ENCODE measurements at places on chromosomes 13 and 19.

DNA sequence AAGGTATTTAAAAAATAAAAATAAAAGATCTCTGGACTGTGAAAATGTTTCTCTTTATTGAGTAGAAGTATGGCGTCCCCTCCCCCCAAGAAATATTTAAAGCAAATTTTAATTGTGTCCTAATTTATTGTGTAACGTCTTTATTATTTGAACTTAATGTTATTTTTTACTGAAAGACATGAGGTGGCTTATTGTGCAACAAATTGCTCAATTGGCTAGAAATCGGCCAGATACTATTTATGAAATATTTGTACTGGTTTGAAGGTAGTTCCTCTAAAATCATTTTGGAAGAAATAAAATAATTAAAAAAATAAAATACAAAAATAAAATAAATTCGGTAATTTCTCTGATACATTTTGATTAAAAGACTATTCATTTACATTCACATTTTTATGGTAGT lies 162.3 kb downstream of the DACH1 start:
- DNase-seq, result no peak

DNA sequence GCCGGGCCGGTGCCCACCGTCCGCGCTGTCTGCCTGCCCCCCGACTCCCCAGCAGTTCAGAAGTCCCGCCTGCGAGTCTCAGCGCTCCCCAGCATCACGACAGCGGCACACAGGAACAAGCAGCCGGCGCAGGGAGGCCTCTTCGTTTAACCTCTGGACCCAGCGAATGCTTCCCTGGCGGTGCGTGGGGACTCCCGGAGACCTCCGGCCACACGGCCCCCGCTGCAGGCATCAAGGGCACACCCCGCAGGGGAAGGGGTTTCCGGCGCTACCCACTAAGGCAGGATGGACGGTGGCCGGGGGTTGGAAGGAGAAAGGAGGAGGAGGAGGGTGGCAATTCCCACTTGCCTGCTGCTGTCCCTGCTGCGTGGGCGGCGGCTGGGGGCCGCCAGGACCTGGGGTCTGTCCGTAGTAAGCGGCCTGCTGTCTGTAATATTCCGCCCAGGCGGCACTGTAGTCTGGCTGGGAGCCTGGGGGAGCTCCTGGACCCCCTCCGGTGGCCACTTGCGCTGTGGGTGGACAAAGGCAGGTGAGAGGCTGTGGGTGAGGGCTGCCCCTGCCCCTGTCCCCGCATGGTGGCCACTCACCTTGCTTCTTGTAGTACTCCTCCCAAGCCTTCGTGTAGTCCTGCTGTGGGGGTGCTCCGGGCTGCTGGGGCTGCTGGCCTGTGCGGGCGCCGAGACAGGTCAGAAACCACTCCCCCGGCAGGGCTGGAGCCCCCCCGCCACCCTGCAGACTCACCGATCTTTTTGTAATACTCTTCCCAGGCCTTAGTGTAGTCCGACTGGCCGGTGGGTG lies 9.6 kb downstream of the KHSRP start:
- no peak for DNase-seq

- peak; percentile 12 for DNase-seq
These were observed 47.4 kb upstream of the TMTC4 start for GRCh38 chr13:100721885-100722512.

GRCh38 chr19:4032436-4032835 lies 24.9 kb downstream of the PIAS4 start:
- DNase-seq, result no peak

GRCh38 chr19:45149129-45149528 lies 11.7 kb downstream of the NKPD1 start:
- DNase-seq, result no peak

- no peak for DNase-seq
These were observed 98.4 kb downstream of the STK24 start for GRCh38 chr13:98478189-98479129.

DNA sequence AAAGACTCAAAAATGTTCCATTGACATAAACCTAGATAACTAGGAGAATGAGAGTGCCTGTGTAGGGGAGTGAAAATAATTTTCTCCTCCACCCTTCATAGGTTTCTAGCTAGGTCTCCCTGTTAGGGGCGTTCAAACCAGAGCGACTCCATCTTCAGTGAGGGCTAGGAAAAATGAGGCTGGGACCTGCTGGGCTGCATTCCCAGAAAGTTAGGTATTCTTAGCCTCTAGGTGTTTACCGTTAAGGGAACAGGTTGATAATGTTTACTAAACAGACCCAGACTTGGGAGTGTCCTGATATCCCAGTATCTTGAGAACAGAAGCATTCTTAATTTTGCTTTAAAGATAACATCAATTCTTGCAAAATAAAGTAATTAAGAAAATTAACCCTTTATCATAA lies 20.1 kb downstream of the PABPC3 start:
- no peak for DNase-seq

DNA sequence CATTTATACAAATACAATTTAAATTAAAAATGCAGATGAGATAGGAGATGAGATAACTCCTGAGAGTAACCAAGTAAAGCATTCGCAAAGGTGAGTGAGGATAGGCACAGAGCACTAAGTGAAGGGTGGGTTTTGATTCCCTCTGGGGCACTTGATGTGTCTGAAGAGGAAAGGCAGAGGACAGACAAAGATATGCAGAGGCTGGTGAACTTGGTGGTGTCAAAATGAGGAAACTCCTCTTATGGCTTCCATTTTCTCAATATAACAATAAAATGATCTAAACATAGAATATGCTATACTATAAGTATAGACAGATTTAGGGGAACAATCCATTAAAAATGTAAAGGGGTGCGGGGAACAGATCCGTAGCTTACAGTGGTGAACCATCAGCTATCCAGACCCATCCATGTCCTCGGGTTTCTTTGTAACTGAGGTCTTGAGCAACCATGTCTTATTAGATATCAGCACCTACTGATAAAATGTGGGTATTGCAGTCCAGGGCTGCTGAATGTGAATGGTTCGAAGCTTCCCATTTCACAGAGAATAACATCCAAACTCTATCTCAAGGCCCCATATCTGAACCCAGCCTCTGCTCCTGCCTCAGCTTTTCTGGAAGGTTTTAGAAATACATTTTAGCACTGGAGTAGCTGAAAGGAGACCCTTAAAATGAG lies 73.9 kb upstream of the SLC10A2 start:
- no peak for DNase-seq

GRCh38 chr13:112486386-112487126 lies 101.4 kb downstream of the TUBGCP3 start:
- DNase-seq, result no peak

DNA sequence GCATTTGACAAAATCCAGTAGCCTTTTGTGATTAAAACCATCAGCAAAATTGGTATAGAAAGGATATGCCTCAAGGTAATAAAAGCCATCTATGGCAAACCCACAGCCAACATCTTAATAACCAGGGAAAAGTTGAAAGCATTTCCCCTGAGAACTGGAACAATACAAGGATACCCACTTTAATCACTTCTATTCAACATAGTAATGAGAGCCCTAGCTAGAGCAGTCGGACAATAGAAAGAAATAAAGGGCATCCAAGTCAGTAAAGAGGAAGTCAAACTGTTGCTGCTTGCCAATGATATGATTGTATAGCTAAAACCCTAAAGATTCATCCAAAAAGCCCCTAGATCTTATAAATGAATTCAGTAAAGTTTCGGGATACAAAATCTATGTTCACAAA lies 1510.3 kb downstream of the PCDH9 start:
- no peak for DNase-seq

GRCh38 chr13:74025369-74025768 lies 108.8 kb downstream of the KLF12 start:
- no peak for DNase-seq

- no peak for DNase-seq
These were observed 1.8 kb downstream of the FXYD1 start for GRCh38 chr19:35140207-35140961.

GRCh38 chr19:45575216-45575615 lies 9.4 kb downstream of the OPA3 start:
- DNase-seq, result no peak

- no peak for DNase-seq
These were observed 627 bp downstream of the LIN7B start for GRCh38 chr19:49114630-49115363.

DNA sequence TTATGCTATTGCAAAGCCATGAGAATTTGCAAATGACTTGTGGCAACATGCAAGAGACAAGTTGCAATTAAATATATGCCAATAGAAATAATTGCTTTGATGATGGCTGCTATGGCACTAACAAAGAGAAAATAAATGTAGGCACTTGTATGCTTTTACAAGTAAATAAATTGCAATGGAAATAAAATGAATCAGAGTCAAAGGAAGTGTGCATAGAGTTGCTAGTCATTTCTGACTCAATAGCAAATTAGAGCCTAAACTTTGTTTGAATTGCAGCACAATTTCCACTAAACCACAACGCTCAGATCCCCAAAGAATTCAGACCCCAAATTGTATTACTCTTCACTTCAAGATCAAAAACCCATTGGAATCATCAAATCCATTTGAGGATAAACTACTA lies 792.1 kb upstream of the ARGLU1 start:
- no peak for DNase-seq

- DNase-seq, result no peak
These were observed 854 bp downstream of the RNASEH2B start for GRCh38 chr13:50910485-50910805.

DNA sequence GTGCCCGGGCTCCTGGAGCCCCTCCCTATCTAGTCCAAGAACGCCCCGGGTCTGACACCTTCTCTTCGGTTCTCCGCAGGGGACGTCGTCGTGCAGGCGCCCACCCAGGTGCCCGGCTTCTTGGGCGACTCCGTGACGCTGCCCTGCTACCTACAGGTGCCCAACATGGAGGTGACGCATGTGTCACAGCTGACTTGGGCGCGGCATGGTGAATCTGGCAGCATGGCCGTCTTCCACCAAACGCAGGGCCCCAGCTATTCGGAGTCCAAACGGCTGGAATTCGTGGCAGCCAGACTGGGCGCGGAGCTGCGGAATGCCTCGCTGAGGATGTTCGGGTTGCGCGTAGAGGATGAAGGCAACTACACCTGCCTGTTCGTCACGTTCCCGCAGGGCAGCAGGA lies 3.4 kb downstream of the PVR start:
- DNase-seq, result no peak

DNA sequence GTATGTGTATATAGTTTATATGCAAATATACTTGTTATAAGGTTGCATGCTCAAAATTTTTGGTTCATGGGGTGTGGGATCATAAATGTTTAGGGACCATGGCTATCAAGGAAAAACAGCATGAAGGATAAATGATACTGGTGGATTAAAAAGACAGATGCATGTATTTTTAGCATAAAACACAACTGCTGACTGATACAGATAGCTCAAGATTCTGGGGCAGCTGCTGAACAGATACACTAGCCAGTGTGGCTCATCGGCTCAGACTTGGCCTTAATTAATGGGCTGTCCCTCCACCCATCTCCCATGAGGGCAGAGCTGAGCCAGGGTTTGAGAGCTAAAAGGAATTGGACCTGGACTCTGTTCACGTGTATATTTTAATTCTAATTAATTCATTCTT lies 11.4 kb downstream of the ALOX5AP start:
- no peak for DNase-seq

- DNase-seq, result no peak
These were observed 54.0 kb upstream of the GPR183 start for GRCh38 chr13:99361197-99361596.

GRCh38 chr13:28623782-28624706 lies 34.9 kb upstream of the POMP start:
- DNase-seq, result no peak

- no peak for DNase-seq
These were observed 27.3 kb downstream of the PIP5K1C start for GRCh38 chr19:3672993-3673392.

DNA sequence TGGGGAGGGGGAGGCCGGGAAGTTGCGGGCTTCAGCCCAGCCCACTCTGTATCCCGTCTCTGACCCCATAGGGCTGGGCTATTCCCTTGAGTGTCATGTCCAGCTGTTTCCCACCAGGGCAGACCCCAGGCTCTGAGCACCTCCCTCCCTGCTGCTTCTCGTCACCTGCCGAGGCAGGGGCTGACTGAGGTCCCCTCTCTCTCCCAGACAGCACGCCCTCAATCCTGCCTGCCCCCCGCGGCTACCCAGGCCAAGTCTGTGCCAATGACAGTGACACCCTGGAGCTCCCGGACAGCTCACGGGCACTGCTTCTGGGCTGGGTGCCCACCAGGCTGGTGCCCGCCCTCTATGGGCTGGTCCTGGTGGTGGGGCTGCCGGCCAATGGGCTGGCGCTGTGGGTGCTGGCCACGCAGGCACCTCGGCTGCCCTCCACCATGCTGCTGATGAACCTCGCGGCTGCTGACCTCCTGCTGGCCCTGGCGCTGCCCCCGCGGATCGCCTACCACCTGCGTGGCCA lies 625 bp downstream of the F2RL3 start:
- DNase-seq, result no peak

- no peak for DNase-seq
These were observed 5.5 kb upstream of the ECH1 start for GRCh38 chr19:38836983-38837626.

- DNase-seq, result no peak
These were observed 49.1 kb upstream of the UQCRFS1 start for GRCh38 chr19:29262085-29262484.

- no peak for DNase-seq
These were observed 692 bp downstream of the SULT2B1 start for GRCh38 chr19:48552406-48553322.

DNA sequence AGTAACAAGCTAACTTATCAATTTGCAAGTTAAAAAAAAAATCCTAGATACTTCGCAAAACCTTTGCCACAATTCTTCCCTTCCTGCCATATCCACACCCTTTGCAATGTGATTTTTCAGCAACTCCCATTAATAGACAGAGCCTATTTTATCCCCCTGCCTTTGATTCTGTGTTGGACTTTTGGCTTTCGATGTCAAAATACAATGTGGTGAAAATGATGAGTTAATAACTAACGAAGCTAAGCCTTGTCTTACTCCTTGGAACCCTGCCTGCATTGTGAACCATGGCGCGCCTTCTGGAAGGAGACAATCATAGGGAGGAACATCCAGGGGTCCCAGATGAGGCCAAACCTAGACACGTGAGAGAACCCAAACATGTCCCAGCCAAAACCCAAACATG lies 6.4 kb downstream of the CYP4F2 start:
- no peak for DNase-seq

DNA sequence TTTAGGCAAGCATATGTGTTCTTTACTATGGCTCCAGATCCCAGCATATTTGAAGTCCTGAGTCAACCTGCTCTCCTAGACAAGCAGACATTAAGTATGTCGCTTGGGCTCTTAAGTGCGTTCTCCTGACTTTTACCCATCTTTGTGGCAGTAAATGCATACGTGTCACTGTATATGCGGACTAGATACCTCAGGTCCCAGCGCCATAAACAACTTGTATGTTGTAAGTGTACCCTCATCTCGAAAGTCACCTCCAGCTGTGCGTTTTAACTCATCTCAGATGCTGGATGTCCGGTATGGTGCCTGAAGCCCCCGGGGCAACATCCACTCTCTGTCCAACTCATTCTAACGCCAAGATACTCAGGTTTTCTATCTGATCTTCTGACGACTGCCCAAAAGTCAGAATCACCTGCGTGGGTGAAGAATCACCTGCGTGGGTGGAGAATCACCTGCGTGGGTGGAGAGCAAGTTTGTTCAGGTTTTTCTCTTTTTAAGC lies 1.7 kb downstream of the PTOV1 start:
- DNase-seq, result no peak
